Frontal cortex (tissue), 4 donors: ENCODE measurements at places on chromosomes 1 and 21.

DNA sequence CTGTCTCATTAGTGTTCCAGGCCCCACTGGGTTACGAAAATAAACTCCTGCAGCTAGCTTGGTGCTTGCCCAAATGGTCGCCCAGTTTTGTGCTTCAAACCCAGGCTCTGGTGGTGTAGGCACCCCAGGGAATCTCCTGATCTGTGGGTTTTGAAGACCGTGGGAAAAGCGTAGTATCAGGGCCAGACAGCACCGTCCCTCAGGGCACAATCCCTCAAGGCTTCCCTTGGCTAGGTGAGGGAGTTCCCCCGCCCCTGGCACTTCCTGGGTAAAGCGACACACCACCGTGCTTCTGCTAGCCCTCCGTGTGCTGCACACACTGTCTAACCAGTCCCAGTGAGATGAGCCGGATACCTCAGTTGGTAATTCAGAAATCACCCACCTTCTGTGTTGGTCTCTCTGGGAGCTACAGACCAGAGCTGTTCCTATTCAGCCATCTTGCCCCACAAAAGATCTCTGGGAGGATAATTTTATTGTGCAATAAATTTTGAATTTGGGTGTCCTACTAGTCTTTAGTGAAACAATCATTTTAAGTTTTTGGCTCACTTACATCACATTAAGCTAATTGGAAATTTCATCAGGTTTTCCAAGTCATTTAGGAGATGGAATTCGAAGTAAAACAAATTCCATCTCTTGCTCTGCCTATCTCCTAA lies 9.4 kb upstream of the SLC25A24 start:
- no peak for DNase-seq

DNA sequence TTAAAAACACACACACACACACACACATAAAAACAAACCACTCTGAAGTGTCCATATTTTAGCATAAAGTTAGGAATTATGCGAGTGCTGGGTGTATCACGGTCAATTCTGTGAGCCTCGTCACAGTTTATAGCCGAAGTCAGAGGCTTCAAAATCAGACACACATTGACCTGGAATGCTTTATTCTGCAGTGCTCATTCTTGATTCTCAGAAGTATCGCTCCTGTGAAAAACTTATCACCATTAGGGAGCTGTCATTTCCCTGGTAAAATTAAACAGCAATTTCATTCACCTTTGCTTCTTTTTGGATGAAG lies 8.7 kb upstream of the IRF2BP2 start:
- DNase-seq: no peak

GRCh38 chr1:157856538-157856937 lies 14.9 kb upstream of the CD5L start:
- DNase-seq: no peak

DNA sequence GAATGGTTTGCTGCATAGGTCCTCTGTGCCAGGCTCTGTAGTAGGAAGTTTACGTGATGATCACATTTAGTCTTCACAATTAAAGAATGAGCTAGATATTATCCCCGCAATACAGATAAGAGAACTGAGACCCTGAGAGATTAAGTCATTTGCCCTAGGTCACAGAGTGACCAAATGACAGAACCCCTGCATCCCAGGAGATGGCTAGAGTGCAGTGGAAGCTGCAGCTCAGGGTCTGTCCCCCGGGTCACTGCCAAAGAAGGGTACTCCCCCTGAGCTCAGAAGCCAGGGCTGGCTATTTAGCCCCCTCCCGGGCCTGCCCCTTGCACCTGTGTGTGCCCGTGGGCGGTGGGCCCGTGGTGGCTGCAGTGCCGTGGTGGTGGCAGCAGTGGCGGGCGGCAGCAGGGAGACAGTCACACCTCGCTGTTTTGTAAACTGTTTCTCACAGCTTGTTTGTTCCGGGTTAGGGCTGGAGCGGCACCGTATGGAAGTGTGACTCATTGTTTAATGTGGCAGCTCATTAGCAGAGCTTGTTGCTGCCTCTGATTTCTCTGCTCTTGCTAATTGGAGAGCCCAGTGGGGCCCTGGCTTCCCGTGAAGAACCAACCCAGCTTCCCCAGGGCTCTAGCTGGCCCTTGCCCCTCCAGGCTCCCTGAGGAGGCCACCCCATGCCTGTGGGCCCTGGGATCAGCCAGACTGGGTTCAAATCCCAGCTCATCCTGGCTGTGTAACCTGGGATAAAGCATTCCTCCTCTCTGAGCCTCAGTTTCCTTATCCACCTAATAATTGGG lies 19.3 kb upstream of the FOXO6 start:
- DNase-seq: no peak

- DNase-seq: no peak
These were observed 3.5 kb downstream of the CDC73 start for GRCh38 chr1:193125369-193125768.

DNA sequence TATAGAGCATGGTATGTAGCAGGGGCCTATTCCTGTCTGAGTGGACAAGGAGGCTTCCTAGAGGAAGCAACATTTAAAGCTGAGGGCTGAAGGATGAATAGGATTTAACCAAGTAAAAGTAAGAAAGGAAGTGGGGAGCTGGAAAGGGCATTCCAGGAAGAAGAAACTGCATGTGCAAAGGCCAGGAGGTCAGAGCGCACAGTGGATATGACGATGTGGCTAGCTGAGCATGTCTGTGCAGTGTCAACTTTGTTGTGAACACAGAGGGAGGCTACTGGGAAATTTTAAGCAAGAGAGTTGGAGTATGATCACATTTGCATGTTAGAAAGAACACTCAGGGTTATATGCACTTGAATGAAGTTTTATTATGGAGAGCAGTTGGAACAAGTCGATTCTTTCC lies 28.6 kb upstream of the JUN start:
- DNase-seq: no peak

DNA sequence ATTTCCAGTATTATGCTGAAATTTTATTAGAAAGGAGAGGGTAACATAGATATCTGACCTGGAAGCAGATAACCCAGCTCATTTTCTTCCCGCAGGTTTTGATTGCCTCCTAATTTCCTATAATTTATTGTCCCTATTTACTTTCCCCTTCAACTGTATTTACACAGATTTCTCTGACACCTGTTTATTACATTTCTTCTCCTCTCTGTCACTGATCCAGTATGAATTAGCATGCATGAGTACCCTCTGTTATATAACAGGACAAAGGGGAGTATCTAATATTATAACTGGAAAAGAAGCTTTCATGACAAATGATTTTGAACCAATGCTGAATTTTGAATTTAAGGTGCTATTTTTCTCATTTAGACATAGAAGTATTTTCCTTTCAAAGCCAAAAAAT lies 37.4 kb downstream of the DENND1B start:
- no peak for DNase-seq

DNA sequence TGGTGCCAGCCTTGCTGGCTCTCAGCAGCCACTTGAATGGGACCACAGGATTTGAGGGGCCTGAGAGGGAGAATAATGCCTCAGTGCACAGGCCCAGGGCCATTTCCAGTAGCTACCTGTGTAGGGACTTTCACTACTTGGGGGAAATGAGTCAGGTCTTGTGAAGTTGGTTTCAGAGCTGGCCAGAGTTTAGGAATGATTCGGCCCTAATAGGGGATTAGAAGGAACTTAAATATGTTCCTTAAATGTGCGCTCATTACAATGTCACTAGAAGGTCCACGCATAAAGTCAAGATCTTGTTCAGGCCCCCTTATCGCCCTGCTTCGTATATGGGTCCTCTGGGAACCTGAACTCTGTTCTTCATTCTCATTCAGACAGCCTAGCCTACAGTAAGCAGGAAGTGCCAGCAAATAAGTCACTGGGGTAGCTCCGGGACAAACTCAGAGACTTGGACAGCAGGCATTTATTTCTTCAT lies 5.6 kb upstream of the AKR1A1 start:
- DNase-seq: no peak

DNA sequence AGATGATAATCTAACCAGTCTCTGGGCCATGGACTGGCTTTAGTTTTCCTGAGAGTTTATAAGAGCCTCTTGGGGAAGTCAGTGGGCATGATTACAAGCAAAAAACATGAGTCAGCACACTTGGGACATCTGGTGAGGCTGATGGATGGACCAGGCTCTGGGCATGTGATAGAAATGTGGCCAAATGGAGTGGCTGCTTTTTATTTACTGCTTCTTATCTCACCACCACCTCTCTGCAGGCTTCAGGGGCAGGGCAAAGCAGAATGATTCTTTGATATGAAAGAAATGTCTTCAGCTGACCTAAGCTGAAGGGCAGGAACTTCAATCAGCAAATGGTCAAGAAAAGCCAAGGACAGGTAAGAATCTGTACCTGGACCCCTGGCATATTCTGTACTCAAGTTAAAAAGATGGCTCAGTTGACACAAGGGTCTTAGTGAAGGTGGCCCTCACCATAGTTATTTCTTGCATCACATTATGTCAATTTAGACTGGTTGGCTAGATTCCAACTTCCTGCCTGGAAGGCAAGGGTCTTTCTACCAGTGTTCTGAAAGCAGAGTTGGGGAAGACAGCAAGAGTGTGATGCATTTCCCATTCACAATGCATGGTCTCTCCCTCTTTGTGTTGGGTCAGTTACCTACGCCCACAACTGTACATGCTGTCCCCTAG lies 162.8 kb downstream of the FASLG start:
- DNase-seq: no peak

- DNase-seq: peak; percentile 54
These were observed 28.5 kb downstream of the CNIH3 start for GRCh38 chr1:224644553-224645154.

- DNase-seq: no peak
These were observed 6.1 kb upstream of the AK2 start for GRCh38 chr1:33042831-33043230.

DNA sequence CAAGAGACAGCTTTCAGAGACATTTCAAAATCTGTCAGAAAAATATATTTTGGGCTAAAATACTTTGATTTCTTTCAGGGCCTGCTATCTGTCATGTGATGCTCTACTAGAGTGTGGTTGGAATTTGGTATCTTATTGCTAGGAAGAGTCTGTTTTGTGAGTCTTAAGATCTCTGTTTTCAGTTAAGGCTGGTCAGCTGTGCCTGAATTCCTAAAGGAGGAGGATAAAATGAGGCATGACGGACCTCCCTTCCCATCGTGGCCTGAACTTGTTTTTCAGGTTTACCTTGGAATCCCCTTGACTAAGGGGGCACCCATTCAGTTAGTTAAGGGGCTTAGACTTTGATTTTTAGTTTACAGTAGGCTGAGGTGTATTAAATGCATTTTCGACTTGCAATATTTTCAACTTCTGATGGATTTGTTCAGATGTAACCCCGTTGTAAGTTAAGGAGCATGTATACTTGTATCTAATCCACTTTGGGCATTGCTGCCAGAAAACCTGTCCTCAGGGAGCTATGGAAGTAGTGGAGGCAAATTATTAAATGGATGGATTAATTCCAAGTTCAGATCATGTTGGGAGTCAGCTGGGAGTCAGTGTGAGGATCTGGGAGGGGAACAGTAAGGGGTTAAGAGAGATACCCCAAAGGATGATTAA lies 18.3 kb downstream of the CAPN2 start:
- no peak for DNase-seq

DNA sequence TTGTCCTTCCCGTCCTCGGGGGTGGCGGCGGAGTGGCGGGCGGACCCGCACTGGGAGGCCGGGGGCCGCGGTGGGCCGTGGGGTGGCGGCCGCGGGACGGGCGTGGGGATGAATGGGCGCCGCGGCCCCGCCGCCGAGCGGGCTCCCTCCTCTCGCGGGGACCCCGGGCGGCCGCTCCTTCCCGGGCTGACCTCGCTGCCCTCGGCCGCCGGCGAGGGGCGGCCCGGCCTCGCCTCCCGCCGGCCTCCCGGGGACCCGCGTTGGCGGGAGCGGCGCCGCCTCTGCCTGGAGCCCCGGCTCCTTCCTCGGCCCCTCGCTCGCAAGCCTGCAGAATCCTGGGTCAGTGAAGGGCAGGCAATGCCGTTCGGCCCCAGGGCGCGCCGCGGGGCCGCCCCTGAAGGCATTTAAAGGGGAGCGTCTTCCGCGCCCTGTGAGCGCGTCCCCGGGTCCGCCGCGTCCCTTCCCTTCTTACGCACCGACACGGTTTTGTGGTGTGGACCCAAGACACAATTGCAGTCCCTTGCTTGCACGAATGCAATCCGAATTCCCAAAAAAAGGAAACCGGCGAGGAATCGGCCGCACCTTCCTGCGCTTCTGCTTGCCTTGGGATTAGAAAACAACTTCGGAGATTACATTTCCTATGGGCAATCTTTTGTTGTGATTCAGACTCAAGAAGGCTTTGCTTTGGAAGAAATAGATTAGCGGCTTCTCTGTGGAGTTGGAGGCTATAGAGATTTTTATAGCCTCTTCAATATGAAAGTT lies 776 bp downstream of the ITSN1 start:
- peak; percentile 55 for DNase-seq

- no peak for DNase-seq
These were observed 486 bp upstream of the GJB3 start for GRCh38 chr1:34780528-34780927.

DNA sequence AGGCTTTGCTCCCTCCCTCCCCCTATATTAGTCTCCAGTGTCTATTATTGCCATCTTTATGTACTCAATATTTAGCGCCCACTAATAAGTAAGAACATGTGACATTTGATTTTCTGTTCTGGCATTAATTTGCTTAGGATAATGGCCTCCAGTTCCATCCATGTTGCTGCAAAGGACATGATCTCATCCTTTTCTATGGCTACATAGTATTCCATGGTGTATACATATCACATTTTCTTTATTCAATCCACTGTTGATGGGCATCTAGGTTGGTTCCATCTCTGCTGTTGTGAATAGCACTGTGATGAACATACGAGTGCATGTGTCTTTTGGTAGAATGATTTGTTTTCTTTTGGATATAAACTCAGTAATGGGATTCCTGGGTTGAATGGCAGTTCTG lies 61.3 kb downstream of the SH3GLB1 start:
- no peak for DNase-seq

DNA sequence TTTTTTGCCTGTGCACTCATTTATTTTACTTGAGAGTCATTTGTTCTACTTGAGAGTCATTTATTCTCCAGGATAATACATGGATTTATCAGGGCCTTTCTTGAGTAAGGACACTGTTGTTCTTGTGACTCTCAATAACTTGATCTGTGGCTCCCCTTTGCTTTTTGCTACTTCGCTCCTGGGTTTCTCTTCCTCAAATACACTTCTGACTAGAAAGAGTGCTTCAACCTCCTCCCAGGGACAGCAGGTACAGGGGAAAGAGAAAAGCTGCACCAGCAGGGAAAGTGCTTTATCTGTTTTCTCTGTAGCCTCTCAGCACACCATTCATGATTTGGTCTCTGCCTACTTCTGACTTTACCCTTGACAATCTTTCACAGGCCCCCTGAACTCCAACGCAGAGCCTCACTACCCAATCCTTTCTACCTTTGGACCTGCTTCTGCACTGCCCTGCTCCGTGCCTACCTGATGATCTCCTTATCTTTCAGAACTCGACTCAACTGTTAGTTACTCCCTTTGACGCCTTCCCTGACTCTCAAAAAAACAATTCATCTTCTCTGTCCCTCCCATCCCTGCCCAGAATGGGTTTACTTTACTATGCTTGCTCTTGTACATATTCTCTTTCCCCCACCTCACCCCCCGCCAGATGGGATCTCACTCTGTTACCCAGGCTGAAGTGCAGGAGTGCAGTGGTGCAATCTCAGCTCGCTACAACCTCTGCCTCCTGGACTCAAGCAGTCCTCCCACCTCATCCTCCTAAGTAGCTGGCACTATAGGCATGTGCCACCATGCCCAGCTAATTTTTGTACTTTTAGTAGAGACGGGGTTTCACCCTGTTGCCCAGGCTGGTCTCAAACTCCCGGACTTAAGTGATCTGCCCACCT lies 15.6 kb upstream of the PIGM start:
- no peak for DNase-seq
